M059J (cell line): ENCODE measurements at places on chromosomes 16 and 17. TPM values are rescaled to one million over a fixed set of nuclear protein-coding genes. Genes with fewer than 3 reads are reported as not detected.

DNA sequence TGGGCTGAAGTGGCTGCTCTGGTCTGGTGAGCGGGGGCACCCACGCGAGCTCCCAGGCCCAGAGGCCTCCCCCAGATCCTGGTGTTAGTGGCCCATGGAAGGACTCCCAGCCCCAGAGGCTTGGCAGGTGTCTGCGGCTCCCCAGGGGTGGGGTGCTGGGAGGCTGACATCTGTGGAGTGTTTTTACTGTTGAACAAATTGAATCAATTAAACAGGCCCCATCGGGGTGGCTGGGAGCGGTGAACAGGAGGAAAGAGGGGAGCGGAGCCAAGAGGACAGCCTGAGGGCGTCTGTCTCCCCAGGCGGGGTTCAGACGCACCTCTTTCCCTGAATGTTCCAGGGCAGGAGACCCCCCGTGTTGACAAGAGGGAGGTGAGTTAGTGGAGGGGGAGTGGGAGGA lies 29.9 kb downstream of the ACTG1 start:
- no peak for DNase-seq

COX6A2 gene
- total RNA-seq, result not detected in 2 replicates

GRCh38 chr17:50075446-50076032 lies 19.6 kb upstream of the PDK2 start:
- DNase-seq, result no peak

DNA sequence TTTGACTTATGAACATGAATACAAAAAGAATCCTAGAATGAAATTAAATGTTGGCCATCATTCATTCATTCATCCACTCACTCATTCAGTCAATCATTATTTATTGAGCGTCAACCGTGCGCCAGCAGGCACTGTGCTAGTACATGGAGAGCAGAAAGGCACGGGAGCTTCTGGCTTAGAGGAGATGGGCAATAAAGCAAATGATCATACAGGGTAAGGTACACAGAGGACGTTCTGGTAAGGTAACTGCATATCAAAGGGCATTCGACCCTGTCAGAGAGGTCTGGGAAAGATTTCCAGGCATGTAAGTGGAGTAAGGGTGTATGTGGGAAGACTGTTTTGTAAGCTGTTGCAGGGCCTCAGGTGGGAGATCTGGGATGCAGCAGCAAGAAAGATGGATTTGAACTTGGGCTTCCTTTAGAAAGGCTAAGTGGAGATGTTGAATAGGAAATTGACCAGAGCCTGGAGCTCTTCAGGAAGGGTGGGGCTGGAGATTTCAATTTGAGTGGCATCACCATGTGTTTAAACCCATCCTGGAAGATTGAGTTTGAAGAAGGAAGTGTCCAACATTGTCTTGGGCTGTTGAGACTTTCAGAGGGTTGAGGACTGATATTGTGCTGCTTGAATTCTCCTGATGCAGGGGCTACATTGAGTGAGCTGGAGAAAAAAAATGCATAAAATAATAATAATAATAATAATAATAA lies 2.8 kb upstream of the MSI2 start:
- DNase-seq, result no peak

GRCh38 chr17:2190014-2190413 lies 113.6 kb downstream of the SMG6 start:
- DNase-seq, result no peak

GRCh38 chr17:16415031-16415924 lies at the start of gene TRPV2:
Gene TRPV2 (plus strand): TSS chr17:16415571. CDS start chr17:16417669, 2,098 bp downstream.
- DNase-seq, result no peak

GRCh38 chr16:4611337-4612021 lies 3.2 kb downstream of the UBALD1 start:
- no peak for DNase-seq

GRCh38 chr16:54654429-54654828 lies 276.2 kb upstream of the IRX5 start:
- DNase-seq, result no peak

- DNase-seq, result no peak
Measured at GRCh38 chr16:81695321-81696165, 83.5 kb upstream of the PLCG2 start.

C17orf78 gene
- not detected in 2 replicates for total RNA-seq

DNA sequence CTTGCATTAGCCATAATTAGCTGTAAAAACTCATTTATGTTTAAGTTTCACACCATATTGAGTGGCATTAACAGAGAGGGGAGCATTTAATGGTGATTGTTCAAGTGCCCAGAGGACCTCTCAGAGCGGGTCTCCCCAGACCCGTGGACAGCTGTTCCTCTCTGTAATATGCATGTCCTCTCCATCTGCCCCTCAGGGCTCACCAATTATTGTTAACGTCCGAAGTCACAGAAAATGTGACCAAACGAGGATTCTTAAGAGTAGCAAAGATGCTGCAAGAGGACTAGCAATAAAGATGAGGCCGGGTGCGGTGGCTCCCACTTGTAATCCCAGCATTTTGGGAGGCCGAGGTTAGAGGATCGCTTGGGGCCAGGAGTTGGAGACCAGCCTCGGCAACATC lies 130.2 kb downstream of the CPPED1 start:
- no peak for DNase-seq

PRSS33 gene
- not detected in 2 replicates for total RNA-seq

DNA sequence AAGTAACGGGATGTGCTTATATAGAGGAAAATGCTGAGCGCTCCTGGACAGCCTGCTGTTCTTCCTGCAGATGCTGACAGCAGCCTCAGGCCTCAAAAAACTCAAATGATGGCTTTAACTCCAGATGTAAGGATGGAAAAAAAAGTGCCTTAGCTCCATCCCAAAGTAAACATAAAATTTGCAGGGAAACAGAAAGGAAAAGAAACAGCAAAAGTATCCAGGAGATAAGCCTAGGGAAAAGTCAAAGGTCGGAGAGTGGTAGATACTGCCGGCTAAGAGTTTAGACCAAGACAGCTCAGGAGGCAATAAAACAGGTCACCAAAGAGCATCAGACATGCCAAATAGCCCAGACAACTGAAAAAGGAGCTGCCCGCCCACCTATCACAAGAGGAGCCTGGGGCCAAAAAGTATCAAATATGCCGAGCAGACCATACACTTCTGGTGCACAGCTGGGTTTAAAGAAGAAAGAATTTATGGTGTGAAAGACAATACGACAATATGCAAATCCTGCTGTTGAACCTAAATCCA lies 6.9 kb downstream of the KRT31 start:
- DNase-seq, result no peak

DNA sequence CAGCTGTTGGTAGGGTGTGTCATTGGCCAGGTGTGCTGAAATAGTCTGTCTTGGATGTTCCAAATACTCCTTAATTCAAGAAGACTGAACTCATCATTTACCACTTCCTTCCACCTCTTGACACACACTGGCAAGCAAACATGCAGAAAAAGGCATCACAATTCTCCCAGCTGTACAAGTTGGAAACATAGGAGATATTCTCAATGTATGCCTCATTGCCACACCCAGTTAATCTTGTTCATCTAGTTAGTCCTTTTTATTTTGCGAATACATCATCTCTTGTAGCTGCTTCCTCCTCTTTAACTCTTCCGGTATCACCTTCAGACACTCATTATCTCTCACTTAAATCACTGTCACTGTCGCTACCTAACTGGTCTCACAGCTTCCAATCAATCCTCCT lies 75.1 kb upstream of the GOT2 start:
- DNase-seq, result no peak

IRF8 gene
- total RNA-seq, result 0.42 and 0.54 TPM in 2 replicates

GRCh38 chr17:56373981-56374833 lies 219.3 kb upstream of the NOG start:
- DNase-seq, result peak; percentile 37

SLFN13 gene
- 12.4 and 23.2 TPM in 2 replicates for total RNA-seq

DNA sequence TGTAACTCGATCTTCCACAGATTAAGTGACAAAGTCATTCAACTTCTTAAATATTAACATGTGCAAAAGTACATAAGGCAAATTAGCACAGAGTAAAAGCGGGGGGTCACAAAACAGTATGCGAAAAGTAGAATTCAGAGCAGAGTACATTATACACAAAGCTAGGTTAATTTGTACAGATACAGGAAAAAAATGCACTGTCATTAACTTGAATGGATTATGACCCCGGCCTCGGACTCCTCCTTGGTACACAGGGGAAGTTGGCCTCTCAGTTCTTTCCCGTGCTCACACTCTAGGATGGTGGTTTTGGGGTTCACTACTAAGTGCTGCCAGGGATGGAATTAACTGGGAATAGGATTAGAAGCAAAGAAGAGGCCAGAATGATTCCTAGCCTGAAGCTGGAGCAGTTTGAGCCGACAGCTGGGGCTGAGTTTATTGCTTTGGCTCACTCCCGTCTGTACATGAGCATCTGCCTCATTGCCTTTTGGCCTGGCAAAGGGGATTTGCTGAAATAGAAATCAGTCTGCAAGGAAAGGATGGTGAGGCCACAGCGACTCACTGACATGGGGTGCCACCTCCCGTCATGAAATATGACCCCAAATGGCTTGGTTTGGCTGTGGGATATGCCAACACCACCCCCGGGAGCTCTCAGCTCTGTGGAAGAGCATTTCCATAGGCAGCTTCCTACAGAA lies 23.6 kb downstream of the NTN1 start:
- no peak for DNase-seq

OTOA gene
- total RNA-seq, result not detected in 2 replicates

DNA sequence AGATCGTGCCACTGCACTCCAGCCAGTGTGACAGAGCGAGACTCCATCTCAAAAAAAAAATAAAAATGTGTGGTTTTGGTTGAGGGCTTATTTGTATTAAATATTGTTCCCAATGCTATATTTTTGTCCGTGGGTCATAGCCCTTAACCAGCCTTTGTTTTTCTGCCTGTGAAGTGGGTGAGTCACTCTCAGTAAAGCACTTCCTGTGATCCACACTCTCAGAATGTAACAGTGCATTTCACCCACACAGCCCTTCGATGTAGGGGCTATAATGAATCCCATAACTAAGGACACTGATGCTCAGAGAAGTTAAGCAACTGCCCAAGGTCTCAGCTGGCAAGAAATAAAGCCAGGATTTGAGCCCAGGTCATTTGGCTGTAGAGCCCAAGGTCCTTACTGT lies 34.7 kb upstream of the POLR3E start:
- DNase-seq, result no peak

DNA sequence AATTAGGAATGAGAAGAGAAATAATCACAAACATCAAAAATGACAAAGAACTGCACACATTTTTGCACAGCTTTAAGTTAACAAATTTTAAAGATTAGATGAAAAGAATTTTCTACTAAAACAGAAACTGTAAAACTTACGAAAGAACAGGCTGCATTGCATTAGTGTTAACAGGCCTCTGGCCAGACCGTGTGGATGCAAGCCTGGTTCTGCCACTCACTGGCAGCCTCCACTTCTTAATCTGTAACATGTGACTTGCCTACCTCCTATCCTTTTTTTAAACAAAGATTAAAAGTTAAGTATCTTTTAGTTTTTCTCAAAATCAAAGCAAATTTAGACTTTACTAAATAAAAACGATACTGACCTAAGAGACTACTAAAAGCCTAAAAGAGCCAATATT lies 37.5 kb downstream of the CREBBP start:
- no peak for DNase-seq

DNA sequence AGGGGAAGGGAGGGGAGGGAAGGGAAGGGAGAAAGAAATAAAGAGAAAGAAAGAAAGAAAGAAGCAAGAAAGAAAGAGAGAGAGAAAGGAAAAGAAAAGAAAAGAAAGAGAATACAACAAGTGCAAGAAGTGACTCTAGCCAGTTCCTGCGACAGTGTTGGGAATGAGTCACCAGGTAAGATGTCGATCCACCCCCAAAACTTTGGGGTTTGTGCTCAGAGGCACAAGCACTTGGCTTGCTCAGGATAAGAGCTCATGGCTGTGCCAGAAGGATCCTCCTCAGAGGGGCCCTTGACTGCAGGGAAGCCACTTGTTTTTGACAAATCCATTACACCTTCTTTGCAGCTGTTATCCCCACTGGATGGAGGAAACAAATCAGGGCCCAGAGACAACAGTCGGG lies 137.7 kb downstream of the TMEM132E start:
- DNase-seq, result no peak

DNA sequence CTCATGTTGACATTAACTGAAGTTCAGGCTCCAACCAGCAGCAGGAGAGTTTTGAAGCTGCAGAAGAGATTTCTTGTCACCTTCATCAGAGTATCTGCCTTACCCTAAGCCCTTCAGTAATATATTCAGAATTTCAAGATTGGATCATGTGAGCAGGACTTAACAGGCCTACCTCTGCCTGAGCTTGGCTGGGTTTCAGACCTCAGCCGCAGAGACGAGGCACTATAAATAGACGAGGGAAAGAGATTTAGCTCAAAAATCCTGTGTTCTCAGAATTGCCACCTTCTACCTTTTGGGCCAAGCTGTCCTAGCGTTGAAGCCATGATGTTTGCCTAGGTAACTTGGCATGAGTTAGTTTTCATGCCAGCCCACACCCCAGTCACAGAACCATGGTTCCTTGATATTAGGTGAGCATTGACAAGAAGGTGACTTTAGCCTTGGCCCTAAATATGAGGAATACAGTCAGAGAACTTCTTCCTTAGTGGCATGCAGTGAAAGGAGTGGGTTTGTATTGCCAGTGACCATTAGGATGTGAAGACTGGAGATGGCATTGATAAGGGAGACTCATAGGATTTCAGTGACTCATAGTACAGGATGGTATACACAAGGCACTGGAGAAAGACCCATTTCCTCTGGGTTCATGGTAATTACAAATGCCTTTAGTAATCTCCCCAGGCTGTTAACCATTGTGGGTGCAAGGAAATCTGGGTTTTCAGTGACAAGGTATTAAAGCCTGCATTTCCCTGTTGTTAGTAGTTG lies 224.3 kb downstream of the MSI2 start:
- peak; percentile 96 for DNase-seq

- DNase-seq, result no peak
Measured at GRCh38 chr17:54770836-54771235, 129.8 kb upstream of the TOM1L1 start.

ASPHD1 gene
- 12.1 and 16.1 TPM in 2 replicates for total RNA-seq

DNA sequence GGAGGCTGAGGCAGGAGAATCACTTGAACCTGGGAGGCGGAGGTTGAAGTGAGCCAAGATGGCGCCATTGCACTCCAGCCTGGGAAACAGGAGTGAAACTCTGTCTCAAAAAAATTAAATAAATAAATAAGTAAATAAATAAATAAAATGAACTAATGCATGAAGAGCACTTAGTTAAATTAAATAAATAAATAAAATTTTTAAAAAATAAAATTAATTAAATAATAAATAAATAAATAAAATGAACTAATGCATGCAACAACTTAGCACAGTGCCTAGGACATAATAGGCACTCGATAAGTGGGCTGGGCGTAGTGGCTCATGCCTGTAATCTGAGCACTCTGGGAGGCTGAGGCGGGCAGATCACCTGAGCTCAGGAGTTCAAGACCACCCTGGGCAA lies 15.6 kb upstream of the CEP20 start:
- no peak for DNase-seq

ASGR2 gene
- not detected in 2 replicates for total RNA-seq
